CD4-positive, CD25-positive, alpha-beta regulatory T cell (primary cell): ENCODE measurements at places on chromosomes 16 and 17. TPM values are rescaled to one million over a fixed set of nuclear protein-coding genes. Genes with fewer than 3 reads are reported as not detected.

DNA sequence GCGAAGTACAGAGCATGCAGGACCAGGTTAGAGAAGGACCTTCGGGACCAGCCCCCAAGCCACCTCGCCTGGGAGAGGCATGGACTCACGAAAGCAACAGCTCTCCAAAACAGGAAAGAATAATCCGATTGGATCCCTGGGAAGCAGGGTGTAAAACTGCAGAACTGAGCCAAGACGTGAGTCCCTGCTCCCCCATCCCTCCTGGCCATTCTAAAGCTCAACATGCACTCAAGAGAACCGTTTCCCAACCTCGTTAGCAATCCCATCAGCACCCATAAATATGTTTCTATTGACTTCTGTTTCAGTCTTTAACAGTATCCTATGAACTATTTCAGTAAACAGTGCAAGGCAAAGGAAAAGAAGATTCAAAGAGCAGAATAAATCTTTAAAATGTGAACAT lies 167.0 kb downstream of the COPRS start:
- no peak overlapping the region for H3K4me3 ChIP-seq
- DNase-seq = no peak
- no peak overlapping the region for H3K27ac ChIP-seq
- H3K36me3 ChIP-seq = no peaks in the 10 kb centered on the region
- no peaks in the 10 kb centered on the region for H3K4me1 ChIP-seq

DNA sequence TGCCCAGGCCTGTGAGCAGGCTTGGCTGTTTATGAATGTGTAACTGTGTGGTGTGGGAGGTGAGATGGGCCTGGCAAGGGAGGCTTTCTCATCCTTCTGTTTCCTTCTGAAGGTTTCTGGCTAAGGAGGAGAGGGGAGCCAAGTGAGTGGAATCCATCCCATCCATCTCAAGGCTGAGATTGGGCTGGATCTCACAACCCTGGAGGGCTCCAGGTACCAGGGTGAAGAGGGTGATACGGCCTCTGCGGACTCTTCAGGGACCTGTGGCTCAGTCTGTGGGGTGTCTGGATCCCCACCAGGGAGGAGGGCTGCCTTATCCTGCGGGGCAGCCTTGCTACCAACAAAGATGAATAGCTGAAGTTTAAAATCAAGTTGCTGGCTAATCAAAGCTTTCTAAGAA lies 7.0 kb downstream of the ZNF629 start:
- H3K27ac ChIP-seq = no peak overlapping the region
- H3K4me3 ChIP-seq = no peak overlapping the region
- H3K27me3 ChIP-seq = peaks cover 2% of the 10 kb centered on the region
- no peaks in the 10 kb centered on the region for H3K36me3 ChIP-seq
- no peak for DNase-seq

DNA sequence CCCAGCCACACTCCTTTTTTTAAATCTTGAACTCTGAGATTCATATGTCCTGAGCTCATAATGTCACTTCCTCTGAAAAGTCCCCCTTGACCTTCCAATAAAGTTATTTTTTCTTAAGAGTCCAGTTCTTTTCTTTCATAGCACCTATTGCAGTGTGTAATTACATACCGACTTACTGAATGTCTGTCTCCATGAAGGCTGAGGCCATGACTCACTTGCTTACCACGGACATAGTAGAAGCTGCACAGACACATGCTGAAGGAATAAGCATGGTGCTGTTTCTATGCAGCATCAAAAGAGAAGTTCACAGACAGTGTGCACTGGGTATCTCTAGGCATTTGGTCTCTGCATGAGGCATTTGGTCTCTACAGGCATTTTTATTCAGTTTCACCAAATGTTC lies 77.2 kb downstream of the C17orf67 start:
- no peak overlapping the region for H3K27ac ChIP-seq
- peaks cover 33% of the 10 kb centered on the region for H3K4me1 ChIP-seq
- H3K36me3 ChIP-seq = no peaks in the 10 kb centered on the region

GRCh38 chr16:84785843-84786581 lies 33.8 kb upstream of the CRISPLD2 start:
- H3K27ac ChIP-seq = no peak overlapping the region
- DNase-seq = no peak
- no peaks in the 10 kb centered on the region for H3K36me3 ChIP-seq

DNA sequence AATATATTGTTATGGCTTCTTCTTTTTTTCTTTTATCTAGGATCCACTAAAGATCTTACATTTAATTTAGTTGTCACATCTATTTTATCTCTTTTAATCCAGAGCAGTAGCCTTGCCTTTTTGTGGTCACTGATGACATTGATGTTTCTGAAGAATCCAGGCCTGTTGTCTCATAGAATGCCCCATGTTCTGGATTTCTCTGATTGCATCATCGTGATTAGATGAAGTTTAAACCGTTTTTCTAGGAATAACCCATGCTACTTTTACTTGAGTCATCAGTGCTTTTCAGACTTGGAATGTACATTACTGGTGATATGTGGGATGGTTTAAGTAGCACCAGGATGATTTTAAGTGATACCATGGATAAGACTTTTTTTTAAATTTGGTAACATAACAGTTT lies 106.4 kb upstream of the CES5A start:
- H3K27me3 ChIP-seq = peaks cover 2% of the 10 kb centered on the region
- H3K4me1 ChIP-seq = no peaks in the 10 kb centered on the region
- DNase-seq = no peak
- H3K4me3 ChIP-seq = no peak overlapping the region
- H3K27ac ChIP-seq = no peak overlapping the region

- H3K4me1 ChIP-seq = no peaks in the 10 kb centered on the region
- no peak for DNase-seq
- H3K36me3 ChIP-seq = no peaks in the 10 kb centered on the region
- no peak overlapping the region for H3K4me3 ChIP-seq
These were observed 45.9 kb downstream of the MAPT start for GRCh38 chr17:45940293-45940692.

GRCh38 chr17:30226878-30227277 lies 8.6 kb downstream of the SLC6A4 start:
- H3K36me3 ChIP-seq = no peaks in the 10 kb centered on the region
- H3K27me3 ChIP-seq = peaks cover under 1% of the 10 kb centered on the region
- no peak overlapping the region for H3K27ac ChIP-seq
- H3K4me1 ChIP-seq = no peaks in the 10 kb centered on the region

GRCh38 chr17:45171338-45172231 lies 9.9 kb downstream of the HEXIM2 start:
- H3K27me3 ChIP-seq = no peaks in the 10 kb centered on the region
- H3K4me3 ChIP-seq = no peak overlapping the region
- no peaks in the 10 kb centered on the region for H3K36me3 ChIP-seq
- no peak for DNase-seq

DNA sequence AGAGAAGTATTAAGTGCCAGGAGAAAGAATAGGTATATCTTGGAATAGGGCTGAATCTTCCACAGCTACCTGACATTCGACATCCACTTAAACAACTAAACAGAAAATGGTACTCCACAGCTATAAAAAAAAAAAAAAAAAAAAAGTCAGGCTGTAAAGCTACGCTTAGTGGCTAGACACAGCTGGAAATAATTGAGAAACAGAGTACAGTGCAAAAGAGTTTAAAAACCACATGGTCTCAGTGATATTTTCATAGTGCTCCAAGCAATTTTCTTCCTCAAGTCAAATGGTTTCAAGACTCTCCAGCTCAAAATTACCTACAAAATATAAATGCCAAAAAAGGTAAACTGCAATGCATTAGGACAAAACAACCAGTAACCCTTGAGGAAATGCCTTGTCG lies 607.1 kb downstream of the KCNJ2 start:
- no peak overlapping the region for H3K27ac ChIP-seq
- H3K4me1 ChIP-seq = no peaks in the 10 kb centered on the region
- no peak overlapping the region for H3K4me3 ChIP-seq
- H3K27me3 ChIP-seq = no peaks in the 10 kb centered on the region

- H3K27ac ChIP-seq = no peak overlapping the region
- no peak for DNase-seq
- H3K27me3 ChIP-seq = no peaks in the 10 kb centered on the region
- H3K4me3 ChIP-seq = no peak overlapping the region
- no peaks in the 10 kb centered on the region for H3K36me3 ChIP-seq
These were observed 223.1 kb downstream of the SEC14L1 start for GRCh38 chr17:77363821-77364361.

GRCh38 chr17:15134363-15134762 lies 130.8 kb downstream of the PMP22 start:
- no peaks in the 10 kb centered on the region for H3K36me3 ChIP-seq
- DNase-seq = no peak
- no peak overlapping the region for H3K27ac ChIP-seq

- H3K4me3 ChIP-seq = no peak overlapping the region
- no peaks in the 10 kb centered on the region for H3K36me3 ChIP-seq
- H3K27me3 ChIP-seq = no peaks in the 10 kb centered on the region
These were observed 19.8 kb upstream of the ZNF594 start for GRCh38 chr17:5211458-5211857.

DNA sequence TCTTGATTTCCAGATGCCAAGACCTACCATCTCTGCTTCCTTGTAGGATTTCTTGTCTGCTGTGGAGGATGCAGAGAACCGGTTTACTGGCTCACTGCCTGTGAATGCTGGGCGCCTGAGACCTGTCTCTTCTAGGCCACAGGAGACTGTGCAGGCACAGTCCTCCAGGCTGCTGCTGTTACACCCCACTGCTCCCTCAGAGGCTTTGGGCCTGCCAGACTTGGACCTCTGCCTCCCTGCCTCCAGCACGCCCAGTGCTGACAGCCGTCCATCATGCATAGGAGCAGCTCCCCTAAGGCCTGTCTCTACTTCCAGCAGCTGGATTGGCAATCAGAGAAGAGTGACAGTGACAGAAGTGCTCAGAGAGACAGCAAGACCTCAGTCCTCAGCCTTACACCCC lies 6.1 kb downstream of the HROB start:
- no peak for DNase-seq
- no peaks in the 10 kb centered on the region for H3K4me1 ChIP-seq
- no peaks in the 10 kb centered on the region for H3K27me3 ChIP-seq
- H3K4me3 ChIP-seq = no peak overlapping the region

- H3K27me3 ChIP-seq = peaks cover 4% of the 10 kb centered on the region
- no peak overlapping the region for H3K27ac ChIP-seq
- H3K36me3 ChIP-seq = no peaks in the 10 kb centered on the region
- no peaks in the 10 kb centered on the region for H3K4me1 ChIP-seq
These were observed 34.0 kb downstream of the RAB11FIP4 start for GRCh38 chr17:31425282-31426040.

- no peaks in the 10 kb centered on the region for H3K4me1 ChIP-seq
- no peak overlapping the region for H3K4me3 ChIP-seq
- peak; percentile 66 for DNase-seq
- H3K27me3 ChIP-seq = no peaks in the 10 kb centered on the region
These were observed 59.8 kb downstream of the NEUROD2 start for GRCh38 chr17:39547713-39548478.

DNA sequence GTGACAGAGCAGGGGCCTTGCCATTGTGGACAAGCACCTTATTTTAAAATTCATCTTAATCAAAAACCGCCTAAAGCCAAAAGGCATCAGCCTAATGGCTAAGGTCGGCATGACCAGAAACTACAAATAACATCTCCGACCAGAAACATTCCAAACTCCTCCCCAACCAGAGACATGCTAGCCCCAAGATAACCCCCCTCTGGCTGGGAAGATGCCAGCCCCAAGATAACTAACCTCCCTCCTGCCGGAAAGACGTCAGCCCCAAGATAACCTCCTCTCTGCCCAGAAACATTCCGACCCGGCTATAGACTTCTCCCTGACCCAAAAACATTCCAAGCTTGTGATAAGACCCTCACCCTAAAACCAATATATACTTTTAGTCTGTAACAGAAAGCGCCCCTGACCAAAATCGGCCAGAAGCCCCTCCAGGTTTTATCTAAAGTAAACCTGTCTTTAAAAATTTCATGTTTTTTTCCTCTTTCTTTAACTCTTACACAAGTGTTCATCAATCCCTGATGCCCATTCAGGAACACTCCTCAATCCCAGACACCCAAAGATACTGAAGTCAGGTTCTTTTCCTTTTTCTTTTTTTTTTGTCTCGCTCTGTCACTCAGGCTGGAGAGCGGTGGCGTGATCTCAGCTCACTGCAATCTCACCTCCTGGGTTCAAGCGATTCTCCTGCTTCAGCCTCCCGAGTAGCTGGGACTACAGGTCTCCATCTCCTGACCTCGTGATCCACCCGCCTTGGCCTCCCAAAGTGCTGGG lies 32.7 kb downstream of the TLE7 start:
- no peak overlapping the region for H3K4me3 ChIP-seq
- H3K36me3 ChIP-seq = no peaks in the 10 kb centered on the region
- DNase-seq = no peak
- H3K27me3 ChIP-seq = peaks cover 2% of the 10 kb centered on the region
- H3K27ac ChIP-seq = no peak overlapping the region

GRCh38 chr17:61414141-61414935 lies 14.7 kb downstream of the TBX2 start:
- peaks cover 1% of the 10 kb centered on the region for H3K27me3 ChIP-seq
- no peak overlapping the region for H3K4me3 ChIP-seq
- no peak for DNase-seq
- peaks cover 36% of the 10 kb centered on the region for H3K4me1 ChIP-seq

GRCh38 chr16:48136547-48137360 lies 19.0 kb downstream of the ABCC12 start:
- no peaks in the 10 kb centered on the region for H3K27me3 ChIP-seq
- no peaks in the 10 kb centered on the region for H3K4me1 ChIP-seq
- no peaks in the 10 kb centered on the region for H3K36me3 ChIP-seq
- no peak for DNase-seq
- no peak overlapping the region for H3K27ac ChIP-seq
- no peak overlapping the region for H3K4me3 ChIP-seq

- no peak overlapping the region for H3K4me3 ChIP-seq
- peaks cover 7% of the 10 kb centered on the region for H3K36me3 ChIP-seq
- peak overlapping the region; percentile 61 for H3K27ac ChIP-seq
- no peaks in the 10 kb centered on the region for H3K27me3 ChIP-seq
These were observed 6.4 kb downstream of the PRKCB start for GRCh38 chr16:23842137-23842600.

DNA sequence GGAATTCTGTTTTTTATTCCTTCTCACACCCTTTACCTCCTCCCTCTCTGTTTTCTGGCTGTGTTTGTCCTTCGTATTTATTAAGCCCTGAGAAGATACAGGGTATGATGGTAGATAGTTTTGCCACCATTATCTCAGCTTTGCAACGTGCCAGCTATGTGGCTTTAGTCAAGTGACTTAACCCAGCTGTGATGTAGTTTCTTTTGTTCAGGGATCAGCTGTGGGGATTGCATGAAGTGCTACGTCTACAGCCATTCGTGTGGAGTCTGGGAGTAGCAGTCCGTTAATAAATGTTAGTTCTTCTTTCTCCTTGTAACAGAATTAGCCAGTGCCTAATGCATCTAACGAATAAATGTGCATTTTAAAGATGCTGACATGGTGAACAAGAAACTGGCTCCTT lies 128.4 kb downstream of the HAPSTR1 start:
- DNase-seq = no peak
- no peaks in the 10 kb centered on the region for H3K36me3 ChIP-seq
- H3K27me3 ChIP-seq = no peaks in the 10 kb centered on the region
- H3K27ac ChIP-seq = no peak overlapping the region

GRCh38 chr17:56929362-56929969 lies 15.6 kb upstream of the TRIM25 start:
- no peak overlapping the region for H3K4me3 ChIP-seq
- H3K27ac ChIP-seq = no peak overlapping the region
- H3K4me1 ChIP-seq = no peaks in the 10 kb centered on the region
- H3K27me3 ChIP-seq = no peaks in the 10 kb centered on the region
- H3K36me3 ChIP-seq = peaks cover 4% of the 10 kb centered on the region

The RAPGEFL1 gene
- 4.5 TPM for total RNA-seq

The RPL13 gene
- 3,164 TPM for total RNA-seq

The LGALS9 gene
- 122 TPM for total RNA-seq

The CORO7 gene
- 718 TPM for total RNA-seq

The NLRP1 gene
- total RNA-seq = 279 TPM

The CA7 gene
- not detected for total RNA-seq

The HSD17B2 gene
- not detected for total RNA-seq

The TMIGD1 gene
- not detected for total RNA-seq

The REXO5 gene
- 1.7 TPM for total RNA-seq

The AGRP gene
- total RNA-seq = not detected
